A549 treated with dexamethasone at 1 μM for 4 hours (cell line): ENCODE measurements at places on chromosomes 11 and 22. TPM values are rescaled to one million over a fixed set of nuclear protein-coding genes. Genes with fewer than 3 reads are reported as not detected.

The CRKL gene
- 24.0 to 28.7 TPM (median 27.3 TPM) in 5 replicates for total RNA-seq

The HPX gene
- total RNA-seq = 0.31 to 0.55 TPM (median 0.40 TPM) in 5 replicates

The CCDC81 gene
- total RNA-seq = 0.15 to 0.27 TPM (median 0.19 TPM) in 5 replicates

The PATE2 gene
- total RNA-seq = not detected in 5 replicates

The PRRG4 gene
- total RNA-seq = 1.9 to 2.5 TPM (median 2.1 TPM) in 5 replicates

The APOL3 gene
- total RNA-seq = 0.05 to 0.14 TPM (median 0.07 TPM) in 5 replicates

The CHADL gene
- not detected in 5 replicates for total RNA-seq

The SLC17A6 gene
- total RNA-seq = not detected in 5 replicates

The SLC37A2 gene
- 0.06 to 0.21 TPM (median 0.08 TPM) in 5 replicates for total RNA-seq

The APOL5 gene
- total RNA-seq = not detected in 5 replicates

The SEPTIN5 gene
- 9.3 to 11.0 TPM (median 9.9 TPM) in 5 replicates for total RNA-seq

The KCNK4 gene
- total RNA-seq = 0.11 TPM in 2 of 5 replicates, not detected in the others

The BIK gene
- total RNA-seq = 1.2 to 2.2 TPM (median 1.6 TPM) in 5 replicates

The NRXN2 gene
- 0.13 to 0.31 TPM (median 0.20 TPM) in 5 replicates for total RNA-seq

The SPDYC gene
- not detected in 5 replicates for total RNA-seq
